D341Med (cell line): ENCODE measurements at places on chromosomes 4 and X.

DNA sequence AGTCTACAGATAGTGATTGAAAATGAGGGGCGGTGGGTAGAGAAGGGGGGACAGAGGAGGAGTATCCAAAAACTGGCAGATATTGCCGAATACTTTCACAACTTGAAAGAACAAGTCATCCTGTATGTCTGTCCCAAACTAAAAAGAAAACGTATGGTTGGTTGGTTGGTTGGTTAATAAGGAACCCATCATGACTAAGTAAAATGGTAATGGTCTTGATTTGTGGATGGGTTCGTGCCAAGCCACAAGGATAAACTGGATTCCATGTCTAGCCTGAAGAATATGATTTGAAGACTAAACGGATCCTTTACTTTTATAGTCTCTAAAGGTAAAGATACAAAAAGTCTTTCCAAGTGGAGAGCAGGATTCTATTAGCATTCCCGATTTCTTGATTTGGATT is 208.4 kb downstream of the DCLK2 start:
- DNase-seq = no peak

DNA sequence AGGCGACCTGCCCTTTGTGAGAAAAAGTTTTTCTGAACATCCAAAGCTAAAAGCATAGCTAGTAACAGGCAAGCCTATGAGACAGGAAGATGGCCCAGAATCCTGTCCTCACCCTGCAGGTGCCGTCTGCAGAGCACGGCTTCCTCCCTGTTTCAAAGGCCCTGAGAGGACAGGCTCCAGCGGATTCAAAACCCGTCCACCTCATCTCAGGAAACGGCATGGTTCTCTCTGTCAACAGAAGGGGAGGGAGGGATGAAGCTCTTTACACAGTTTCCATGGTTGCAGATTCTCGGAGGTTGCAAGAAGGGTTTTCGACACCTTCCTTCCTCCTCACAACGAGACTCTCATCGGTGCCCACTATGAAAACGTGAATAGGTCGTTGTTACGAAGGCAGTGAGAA is 8.3 kb downstream of the PPP2R3B start:
- no peak for DNase-seq

DNA sequence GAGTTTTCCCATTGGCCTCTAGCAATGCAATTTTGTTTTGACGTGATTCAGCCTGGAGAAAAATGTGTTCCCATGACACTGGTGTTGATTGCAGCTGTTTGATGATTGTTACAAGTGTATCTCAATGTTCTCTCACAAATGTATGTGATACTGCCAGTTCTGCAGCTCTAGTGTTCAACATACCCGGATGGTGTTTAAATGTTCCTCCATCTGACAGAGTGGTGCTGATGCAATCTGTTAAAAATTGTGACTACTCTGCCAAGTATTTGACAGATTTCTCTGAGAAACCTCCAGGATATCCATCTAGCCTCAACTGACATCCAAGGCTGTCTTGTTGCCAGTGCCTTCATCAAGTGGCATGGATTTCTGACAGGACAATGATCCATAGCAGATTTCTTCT is 657.2 kb upstream of the DIAPH2 start:
- DNase-seq = no peak

- DNase-seq = no peak
These were observed 1.5 kb downstream of the KLF8 start for GRCh38 chrX:56233682-56234081.

DNA sequence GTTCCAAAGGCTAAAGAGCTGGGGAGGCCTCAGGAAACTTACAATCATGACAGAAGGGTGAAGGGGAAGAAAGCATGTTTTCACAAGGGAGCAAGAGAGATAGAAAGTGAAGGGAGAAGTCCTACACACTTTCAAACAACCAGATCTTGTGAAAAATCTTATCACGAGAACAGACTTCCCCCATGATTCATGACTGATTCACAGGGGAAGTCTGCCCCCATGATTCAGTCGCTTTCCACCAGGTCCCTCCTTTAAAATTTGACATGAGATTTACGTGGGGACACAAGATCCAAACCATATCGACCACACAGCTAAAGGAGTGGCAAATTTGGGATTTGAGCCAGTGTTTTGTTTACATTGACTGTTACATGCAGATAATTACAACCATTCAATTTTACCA is 971.1 kb upstream of the HS3ST1 start:
- no peak for DNase-seq
